ENCODE measurements at places on chromosomes 7 and 10.

DNA sequence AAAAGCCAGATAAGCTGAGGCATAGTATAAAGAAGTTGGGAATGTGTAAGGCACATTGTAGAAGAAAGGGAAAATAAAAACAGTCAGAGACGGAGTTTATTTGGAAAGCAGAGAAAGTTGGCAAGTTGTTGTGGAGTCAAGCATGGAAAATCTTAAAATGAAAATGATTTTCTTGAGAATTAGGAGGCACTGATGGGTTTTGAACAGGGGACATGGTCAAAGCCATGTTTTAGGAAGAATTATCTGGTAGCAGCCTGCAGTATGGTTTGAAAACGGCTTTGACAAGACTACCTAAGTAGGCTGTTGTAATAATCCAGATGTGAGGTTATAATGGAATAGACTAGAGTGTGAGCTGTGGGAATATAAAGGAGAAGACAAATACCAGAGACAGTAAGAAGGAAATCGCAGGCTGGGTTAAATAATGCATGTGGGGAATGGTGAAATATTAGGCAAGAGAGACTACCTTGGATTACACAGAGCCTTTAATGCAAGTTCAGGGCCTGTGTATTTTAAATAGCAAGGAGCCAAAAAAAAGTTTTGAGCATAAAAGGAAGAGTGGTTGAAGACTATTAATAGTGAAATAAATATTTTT lies 130.4 kb upstream of the MEOX2 start:
- no peak for DNase-seq

DNA sequence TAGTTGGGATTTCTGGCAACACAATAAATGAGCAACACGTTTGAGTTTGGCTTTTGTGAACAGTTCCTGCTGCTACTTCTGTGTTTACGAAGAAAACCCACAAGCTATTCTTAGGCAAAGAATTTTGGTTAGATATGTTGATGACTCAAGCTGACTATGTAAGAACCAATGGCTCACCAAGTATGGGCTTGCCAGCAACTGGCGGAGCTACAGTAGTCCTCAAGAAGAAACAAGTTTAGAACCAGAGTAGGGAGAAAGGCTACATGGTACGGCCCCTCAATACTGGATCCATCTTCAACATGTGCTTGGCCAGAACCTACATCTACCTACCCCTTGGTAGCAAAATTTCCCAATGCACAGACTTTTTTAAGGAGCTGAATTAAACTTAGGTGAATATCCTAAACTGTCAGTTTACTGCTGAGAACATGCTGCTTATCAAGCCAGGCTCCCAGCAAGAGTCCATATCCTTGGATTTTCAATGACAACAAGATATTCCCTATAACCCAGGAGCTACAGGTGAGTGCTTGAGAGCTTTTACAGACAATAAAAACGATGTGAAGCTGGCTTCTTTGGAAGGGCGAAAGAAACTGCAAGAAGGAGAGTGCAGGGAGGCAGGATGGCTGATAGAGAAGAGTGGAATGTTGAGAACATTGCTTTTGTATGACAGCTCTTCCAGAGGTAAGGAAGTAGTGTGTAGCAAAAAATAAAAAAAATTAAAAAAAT lies 74.3 kb upstream of the ASAH2 start:
- no peak for DNase-seq

DNA sequence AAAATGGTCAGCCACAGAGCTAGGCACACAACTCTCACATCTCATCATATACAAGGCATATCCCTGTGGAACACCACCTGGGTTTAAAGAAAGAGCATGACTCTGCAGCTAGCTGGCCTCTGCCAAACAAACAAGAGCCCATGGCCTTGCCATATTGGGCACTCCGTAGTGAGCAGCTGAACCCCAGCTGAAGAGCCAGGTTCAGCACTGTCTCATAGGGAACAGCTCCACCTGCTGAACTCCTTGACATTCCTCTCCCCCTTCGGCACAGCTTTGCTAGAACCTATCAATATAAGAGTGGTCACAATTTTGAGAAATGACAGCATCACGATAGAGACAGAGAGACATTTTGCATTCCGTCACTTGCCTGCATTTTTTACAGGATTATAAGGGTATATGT lies 20.0 kb downstream of the SORCS1 start:
- peak; percentile 32 for DNase-seq

- DNase-seq, result no peak
These were observed 1.6 kb downstream of the GLUD1 start for GRCh38 chr10:87092861-87093631.

DNA sequence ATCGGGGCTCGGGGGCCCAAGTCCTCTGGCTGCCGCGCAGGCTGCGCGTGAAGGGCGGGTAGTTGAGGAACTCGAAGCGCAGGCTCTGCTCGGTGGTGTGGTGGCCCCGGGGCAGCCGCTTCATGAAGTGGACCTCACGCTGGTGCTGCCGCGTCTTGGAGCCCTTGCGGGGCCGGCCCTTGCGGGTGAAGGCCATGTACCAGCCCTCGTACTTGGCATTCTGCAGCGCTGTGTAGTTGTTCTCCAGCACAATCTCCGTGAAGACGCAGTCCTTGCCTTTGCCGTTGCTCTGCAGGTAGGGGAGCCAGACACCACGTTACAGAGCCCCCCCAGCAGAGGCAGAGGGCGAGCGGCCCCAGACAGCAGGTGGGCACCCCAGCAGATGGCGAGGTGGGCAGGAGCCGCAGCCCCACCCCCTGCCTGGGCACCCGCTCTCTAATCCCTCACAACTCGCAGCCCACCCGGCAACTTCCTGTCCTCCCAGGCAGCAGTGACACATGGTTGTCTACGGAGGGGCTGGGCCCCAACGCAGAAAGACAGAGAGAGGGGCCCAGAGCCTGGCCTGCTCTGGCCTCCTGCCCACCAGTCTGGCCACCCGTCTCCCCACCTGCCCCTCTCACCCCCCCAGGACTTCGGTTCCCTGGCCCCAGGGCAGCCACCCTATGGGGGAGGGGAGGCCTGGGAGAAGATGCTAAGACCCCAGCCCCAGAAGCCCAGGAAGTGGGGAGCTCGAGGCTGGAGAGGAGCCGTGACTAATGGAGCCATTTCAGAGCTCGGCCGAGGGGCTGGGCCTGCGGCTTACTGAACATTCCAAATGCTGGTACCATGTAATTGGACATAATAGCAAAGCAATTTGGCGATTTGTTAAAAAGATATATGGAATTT lies 5.3 kb downstream of the FGF8 start:
- no peak for DNase-seq

- DNase-seq, result no peak
These were observed 184.5 kb upstream of the INHBA start for GRCh38 chr7:41887416-41887815.

- DNase-seq, result peak; percentile 33
These were observed 29.8 kb upstream of the WAC start for GRCh38 chr10:28503114-28503513.

DNA sequence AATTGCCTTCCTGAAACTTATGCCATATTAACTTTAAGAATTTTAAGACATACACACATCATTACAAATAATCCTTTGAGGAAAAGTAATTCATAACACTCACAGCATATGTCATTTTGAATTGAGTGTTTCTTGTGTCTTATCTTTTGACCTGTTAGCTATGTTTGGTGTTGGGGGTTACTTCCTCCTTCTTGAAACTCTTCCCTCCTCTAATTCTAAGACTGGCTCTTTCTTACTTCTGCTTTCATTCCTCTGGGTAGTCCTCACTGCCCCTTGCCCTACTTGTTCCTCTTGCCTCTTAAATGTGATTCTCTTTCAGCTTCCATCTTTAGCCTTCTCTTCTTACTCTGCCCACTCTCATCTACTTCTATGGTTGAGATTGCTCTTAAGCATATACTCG lies 28.3 kb upstream of the PIP4K2A start:
- DNase-seq, result no peak

GRCh38 chr7:94325122-94325475 lies 69.6 kb upstream of the COL1A2 start:
- no peak for DNase-seq

- no peak for DNase-seq
These were observed 1.7 kb upstream of the FUOM start for GRCh38 chr10:133359554-133359971.

- DNase-seq, result no peak
These were observed 37.1 kb downstream of the REEP3 start for GRCh38 chr10:63558132-63558784.

DNA sequence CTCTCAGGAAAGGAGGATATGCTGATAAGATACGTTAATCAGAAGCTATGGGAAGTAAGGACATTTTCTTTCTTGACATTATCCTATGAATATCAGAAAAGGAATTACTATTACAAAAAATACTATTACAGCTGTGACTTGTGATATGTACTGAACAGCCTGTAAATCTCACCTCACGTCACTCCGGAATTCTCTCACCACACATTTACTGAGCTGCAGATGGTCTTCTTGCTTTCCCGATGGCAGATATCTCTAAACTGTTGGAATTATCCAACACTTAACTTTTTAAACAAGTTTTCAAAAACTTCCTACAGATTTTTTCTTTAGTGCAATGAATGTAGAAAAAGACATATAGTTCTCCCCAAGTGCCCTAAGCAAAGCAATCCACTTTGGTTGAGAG lies 313.4 kb downstream of the GPR37 start:
- DNase-seq, result no peak

DNA sequence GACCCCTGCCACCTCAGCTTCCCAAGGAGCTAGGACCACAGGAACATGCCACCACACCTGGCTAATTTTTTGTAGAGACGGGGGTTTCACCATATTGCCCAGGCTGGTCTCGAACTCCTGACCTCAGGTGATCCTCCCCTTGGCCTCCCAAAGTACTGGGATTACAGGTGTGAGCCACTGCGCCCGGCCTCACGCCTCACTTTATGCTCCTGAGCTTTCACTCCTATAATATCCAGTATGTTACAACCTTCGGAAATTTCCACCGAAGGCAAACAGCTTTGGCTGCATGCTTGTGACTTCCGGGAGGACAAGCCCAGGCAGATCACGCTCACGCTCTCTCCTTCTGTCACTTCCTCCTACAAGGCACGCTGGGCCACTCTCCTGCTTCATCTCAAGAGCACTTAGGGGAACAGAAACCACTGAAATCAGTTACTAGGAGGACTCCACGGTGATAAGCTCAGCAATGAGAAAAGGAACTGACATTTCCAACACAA lies 4.4 kb upstream of the MAD1L1 start:
- DNase-seq, result no peak

- no peak for DNase-seq
These were observed 297.9 kb downstream of the PLXDC2 start for GRCh38 chr10:20114179-20114578.

GRCh38 chr7:18574676-18575075 lies 79.1 kb downstream of the HDAC9 start:
- no peak for DNase-seq

DNA sequence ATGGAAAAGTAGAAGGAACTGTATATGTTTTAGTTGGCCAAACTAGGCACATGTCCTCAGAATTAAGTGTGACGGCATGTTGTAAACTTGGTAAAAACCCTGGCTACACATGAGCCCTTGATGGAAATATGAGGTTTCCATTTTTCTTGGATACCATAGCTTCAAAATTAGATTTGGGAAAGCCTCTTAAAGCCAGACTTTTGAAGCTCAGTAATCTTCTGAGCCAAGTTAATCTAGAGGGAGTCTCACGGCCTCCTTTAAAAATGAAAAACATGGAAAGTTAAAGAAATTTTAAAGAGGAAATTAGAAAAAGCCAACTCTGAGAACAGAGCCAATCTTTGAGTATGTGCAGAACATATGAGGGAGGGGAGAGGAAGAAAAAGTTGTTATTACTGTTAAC lies 376.0 kb downstream of the CTNNA3 start:
- no peak for DNase-seq

GRCh38 chr10:74575191-74575720 lies 251.1 kb upstream of the KAT6B start:
- DNase-seq, result no peak

GRCh38 chr7:84123965-84124547 lies 70.5 kb downstream of the SEMA3A start:
- no peak for DNase-seq

- DNase-seq, result no peak
These were observed 24.3 kb downstream of the PLEKHS1 start for GRCh38 chr10:113775686-113776294.

GRCh38 chr7:140059273-140060242 lies 3.2 kb downstream of the PARP12 start:
- no peak for DNase-seq

- no peak for DNase-seq
These were observed 7.1 kb downstream of the POLD2 start for GRCh38 chr7:44116087-44116788.

DNA sequence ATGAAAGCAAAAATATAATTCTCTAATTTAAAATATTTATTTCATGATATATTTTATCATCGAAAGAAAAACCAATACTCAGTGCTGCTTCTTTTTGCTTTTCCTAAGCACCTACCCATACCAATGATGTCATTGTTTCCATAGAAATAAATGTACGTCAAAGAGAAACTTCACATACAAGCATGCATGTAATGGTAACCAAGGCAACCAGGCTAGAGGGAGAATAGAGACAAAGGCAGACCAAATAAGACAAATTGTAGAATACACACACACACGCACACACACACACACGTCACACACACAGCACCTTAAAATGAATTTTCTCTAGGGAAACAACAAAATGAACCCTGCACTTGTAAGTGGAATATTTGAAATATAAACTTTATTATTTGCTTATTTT lies 75.5 kb downstream of the MACC1 start:
- DNase-seq, result no peak

GRCh38 chr10:83545901-83546391 lies 593.4 kb upstream of the GHITM start:
- DNase-seq, result no peak

DNA sequence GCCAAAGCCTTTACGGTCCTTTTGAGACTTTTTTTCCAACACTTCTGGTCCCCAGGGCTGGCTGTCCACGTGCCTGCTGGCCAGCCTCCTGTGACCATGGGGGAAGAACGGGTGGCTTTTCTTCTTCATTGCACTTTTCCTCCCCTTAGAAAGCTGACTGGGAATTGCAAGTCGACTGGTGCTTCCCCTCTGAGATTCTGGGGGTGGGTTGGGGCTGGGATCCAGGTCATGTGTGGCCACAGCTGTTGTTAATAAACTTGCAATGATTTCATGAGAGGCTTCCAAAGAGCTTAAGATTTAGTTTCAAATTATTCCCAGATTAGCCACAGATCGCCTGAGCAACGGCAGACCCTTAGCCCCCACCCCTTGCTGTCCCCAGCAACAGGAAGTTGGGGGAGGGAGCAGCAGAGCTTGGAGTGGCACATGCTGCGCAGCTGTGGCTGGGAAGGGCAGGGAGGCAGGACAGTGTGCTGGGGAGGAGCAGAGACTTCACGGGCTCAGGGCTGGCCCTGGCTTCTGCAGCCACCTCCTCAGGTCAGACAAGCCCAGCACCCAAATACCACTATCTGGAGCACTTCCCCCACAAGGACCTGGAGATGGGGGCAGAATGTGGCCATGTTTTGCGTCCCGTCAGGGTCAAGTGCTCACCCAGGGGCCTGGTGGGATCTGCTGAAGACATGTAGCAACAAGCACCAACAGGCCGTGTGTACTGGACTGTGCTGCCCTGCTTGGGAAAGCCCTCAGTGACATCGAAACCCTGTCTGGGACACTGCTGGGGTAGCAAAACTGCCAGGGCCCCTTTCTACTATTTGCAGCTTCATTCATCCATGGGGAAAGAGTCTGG lies 147.1 kb downstream of the RNF216 start:
- no peak for DNase-seq

Data from HEK293T (cell line).